ENCODE measurements at places on chromosomes 12 and 14.

GRCh38 chr14:76090616-76091391 lies 60.9 kb upstream of the GPATCH2L start:
- no peak for DNase-seq

DNA sequence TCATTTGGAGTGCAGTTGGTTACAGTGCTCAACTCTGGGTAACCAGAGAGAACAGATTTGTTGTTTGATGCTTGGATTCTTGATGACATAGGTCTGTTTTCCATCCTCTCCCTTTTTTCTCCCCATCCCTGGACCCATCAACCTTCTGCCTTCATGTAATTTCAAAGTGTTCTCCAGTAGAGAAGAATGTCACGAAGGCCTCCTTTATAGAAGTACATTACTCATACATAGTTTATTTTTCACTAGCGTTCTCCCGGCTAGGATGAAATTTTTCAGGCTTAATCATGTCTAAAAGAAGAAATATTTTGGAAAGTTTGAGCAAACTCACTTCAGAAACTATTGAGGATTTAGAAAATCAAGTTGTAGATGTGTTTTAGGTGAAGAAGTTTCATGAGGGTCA lies 20.9 kb upstream of the APPL2 start:
- no peak for DNase-seq

- DNase-seq: no peak
Observed at GRCh38 chr12:29519585-29520182, 22.2 kb upstream of the OVCH1 start.

- no peak for DNase-seq
Observed at GRCh38 chr12:26123482-26123980, 1.3 kb downstream of the BHLHE41 start.

DNA sequence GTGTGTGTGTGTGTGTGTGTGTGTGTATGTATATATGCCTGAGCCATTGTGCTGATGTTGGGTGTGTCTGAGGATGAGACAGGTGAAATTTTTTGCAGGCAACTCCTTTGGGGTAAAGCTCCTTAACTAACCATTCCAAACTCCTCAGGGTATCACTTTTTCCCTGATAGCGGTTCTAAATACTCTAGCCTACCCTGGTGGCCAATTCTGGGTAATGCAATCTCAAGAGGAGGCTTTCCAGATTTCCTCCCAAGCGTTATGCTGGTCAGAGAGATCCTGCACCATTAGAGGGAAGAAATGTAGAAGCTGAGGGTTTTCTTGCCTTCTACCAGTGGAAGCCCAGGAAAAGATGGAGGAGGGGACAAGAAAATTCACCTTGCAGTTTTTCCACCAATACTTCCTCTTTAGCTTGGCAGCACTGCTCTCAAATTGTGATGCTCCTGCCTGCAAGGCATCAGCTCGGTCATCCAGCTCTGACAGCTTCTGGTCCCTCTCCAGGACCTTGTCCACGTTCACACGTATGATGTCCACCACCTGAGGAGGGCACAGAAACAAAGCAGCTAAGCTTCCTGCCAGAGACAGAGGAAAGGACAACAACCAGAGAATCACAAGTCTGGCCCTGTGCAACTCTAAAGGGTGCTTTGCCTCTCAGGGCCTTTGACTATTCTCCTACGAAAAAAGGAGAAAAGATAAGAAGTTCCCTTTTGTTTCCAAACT lies 4.9 kb downstream of the VAMP1 start:
- no peak for DNase-seq

GRCh38 chr14:76599559-76600287 lies 161.5 kb upstream of the VASH1 start:
- no peak for DNase-seq

- no peak for DNase-seq
Observed at GRCh38 chr12:93908846-93909567, 231.8 kb downstream of the CRADD start.

- no peak for DNase-seq
Observed at GRCh38 chr14:54147282-54147681, 190.7 kb upstream of the BMP4 start.

- no peak for DNase-seq
Observed at GRCh38 chr14:42140001-42140400, 533.3 kb downstream of the LRFN5 start.

GRCh38 chr12:15700595-15700994 lies 88.6 kb downstream of the EPS8 start:
- no peak for DNase-seq

GRCh38 chr14:55846826-55847446 lies 266.9 kb downstream of the KTN1 start:
- no peak for DNase-seq

GRCh38 chr14:102891111-102891510 lies 31.4 kb upstream of the AMN start:
- no peak for DNase-seq

DNA sequence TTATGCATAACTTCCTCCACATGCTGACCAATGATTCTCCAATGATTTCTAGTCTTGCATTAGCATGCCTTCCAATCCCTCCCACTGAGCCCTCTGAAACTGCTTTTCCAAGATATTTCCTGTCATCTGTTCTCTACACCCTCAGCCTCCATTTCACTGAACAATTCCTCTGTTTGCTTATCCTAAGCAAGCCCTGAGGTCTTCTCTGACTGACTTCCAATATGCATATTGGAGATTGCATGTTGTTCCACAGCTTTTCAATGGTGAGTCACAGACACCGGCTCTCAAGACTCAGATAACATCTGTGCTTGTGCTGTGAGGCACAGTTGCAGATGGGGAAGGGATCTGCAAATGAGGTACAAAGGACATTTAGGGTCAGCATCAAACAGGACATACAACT lies 141.0 kb downstream of the SLC16A7 start:
- DNase-seq: no peak

DNA sequence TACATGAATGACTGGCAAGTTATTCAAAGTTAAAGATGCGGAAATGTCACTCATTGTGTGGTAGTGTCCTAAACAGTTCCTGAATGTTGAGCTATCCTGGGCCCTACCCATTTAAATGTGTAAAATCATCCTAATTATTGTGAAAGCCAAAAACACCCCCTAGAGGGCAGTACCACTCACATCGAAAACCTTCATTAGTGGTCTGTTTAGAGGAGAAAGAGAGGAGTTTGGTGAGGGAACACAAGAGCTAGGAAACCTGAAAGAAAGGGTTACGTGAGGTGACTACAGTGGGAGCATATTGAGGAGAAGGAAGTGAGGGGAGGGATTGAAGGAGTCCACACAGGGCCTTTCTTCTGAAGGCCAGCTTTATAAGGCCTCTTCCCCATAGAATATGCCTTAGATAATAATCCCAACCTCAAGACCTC lies 2.5 kb upstream of the TEP1 start:
- no peak for DNase-seq

- DNase-seq: no peak
Observed at GRCh38 chr12:131994589-131994988, 44.8 kb downstream of the EP400 start.

GRCh38 chr14:56085471-56085870 lies 32.7 kb upstream of the PELI2 start:
- DNase-seq: no peak

DNA sequence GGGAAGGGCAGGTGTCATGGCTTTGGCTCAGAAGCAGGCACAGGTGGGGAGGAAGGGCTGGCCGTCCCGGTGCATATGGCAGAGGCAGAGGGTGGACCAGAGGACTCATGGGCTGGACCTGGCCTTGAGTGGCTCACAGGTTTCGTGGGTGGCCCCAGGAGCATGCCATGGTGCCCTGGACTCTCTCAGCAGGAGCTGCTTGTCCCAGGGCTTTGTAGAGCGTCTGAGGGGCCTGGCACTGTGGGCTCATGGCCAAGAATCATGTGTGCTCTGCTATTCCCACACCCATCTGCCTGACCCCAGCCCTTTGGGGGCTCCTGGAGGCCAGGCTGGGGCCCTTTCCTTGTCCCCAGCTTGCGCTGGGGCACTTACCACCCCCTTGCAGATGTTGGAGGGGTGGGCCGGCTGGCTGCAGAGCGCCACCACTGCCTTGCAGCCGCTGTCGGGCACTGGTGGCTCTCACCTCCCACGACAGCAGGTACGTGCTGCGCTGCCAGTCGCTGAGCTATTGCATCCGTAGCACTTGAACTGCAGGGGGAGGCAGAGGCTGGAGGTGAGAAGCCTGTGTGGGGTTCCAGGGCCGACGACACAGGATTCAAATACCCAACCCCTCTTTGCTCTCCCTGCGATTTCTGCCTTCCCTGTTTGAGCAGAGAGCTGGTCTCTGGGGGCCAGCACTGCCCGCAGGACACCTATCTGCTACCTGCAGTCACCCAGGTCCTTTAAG lies 187.4 kb upstream of the PRMT8 start:
- no peak for DNase-seq

- DNase-seq: no peak
Observed at GRCh38 chr12:24038211-24038997, 88.9 kb upstream of the SOX5 start.

DNA sequence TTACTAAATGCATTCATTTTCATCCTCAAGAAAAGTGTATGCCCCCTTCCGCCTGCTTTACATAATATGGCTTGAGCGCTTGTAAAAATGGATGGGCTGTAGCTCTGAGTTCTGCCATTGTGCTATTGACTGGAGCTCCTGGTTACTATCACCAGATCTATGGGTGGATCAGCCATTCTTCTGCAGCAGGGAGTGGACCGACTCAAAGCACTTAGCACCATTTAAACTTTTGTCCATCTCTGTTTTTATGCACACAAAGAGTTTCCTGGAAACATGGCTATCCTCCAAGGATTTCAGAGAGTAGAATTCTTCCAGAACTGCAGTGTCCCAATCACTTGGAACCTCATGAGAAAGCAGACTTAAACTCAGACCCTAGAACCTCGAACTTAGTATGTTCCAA lies 4.5 kb upstream of the NUMB start:
- no peak for DNase-seq

All from sciatic nerve (tissue), 2 donors.